ENCODE measurements at places on chromosomes 16 and 17.
A peak's percentile ranks its signal among the peaks of the same experiment; 100 is the strongest.

DNA sequence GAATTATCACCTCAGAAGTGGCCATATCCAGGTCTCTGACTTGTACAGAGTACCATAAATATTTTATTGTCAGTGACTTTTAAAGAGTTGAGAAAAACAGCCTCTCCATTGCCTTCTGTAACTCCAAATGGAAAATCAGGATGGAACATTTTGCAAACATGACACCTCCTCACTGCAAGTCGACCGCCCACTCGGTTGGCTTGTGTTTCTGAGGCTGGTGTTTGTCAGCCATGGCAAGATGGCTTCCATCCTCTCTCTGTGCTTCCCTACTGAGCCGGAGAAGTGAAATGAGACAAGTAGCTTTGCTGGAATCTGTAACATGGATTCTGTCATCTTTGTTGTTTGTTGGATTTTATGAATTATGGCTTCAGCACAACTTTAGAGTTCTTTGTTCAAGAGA lies 172.8 kb downstream of the RBFOX1 start:
- no peak for DNase-seq

- no peak for DNase-seq
Observed at GRCh38 chr17:38441429-38442061, 13.3 kb downstream of the ARHGAP23 start.

GRCh38 chr17:80719449-80719848 lies 174.8 kb downstream of the RPTOR start:
- no peak for DNase-seq

DNA sequence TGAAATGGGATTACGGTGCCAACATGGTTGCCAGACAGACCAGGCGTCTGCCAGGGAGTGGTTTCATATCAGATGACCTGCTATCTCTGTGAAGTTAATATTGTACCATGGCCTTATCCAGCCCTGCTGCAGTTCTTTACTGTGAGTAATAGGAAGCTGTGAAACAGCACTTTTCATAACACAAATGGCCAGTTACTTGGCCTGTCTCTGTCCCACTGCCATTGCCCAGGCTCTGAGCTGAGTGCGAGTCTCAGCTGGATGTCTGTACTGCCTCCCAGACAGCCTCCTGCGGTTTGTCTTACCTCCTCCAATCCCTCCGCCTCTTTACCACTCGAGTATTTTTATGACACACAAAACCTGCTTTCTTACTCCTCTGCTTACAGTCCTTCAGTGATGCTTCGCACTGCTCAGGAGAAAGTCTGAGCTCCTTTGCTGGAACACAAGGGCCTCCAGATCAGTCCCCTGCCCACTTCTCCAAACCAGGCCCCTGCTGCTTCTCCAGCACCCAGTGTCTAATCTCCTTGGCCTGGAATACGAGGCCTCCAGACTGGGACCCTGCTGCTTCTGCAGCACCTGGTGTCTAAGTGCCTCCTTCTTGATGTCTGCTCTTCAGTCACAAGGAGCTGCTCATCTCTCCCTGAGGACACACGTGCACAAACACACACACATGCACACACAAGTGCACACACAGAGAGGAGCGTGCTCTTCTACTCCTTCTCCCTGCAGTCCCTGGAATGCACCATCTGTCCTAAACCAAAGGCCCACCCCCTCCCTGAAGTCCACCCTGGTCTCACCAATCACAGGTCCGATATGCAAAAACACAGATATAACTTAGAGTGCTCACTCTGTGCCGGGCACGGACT lies 17.1 kb upstream of the RHOT1 start:
- DNase-seq, result no peak

- peak; percentile 88 for DNase-seq
Observed at GRCh38 chr17:73191443-73192205, 1.2 kb upstream of the COG1 start.

GRCh38 chr17:74454197-74455024 lies 12.0 kb upstream of the CD300A start:
- peak; percentile 86 for DNase-seq

DNA sequence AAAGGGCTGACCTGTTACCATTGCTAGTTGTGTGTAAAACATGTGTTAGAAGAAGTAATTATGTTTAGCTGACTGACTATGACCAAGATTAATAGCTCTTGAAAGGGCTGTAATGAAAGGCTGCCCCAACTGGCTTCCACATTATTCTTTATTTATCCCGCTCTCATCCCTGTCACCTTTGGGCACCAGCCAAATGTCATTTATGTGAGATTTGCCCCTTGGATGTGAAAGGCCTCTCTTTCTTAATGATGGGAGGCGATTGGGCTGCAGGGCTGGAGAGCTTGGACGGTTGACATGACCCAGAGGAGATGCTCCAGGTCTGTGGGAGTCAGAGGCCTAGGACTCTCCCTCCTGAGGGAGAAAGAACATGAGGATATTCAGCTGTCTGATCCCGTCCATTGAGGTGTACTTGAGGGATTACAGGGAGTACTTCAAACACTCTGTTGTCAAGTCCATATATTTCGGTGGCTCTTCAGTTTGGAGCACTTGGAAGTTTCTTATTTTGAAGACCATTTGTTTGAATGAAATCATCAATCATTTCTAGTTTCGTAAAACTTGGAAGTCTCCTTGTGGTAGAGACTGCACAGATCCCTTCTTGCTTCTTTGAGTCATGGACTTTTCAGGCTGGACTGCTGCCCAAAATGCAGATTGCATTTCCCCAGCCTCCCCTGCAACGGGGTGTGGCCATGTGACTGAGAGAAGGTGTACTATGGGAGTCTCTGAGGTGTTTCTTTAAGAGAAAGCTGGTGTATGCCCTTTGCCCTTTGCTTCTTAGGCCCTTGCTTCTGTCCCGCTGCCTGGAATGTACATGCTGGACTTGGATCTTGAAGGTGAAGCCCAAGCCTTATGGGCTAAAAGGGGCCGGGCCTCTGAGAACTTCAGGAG lies 51.3 kb downstream of the FTO start:
- DNase-seq, result peak; percentile 32

DNA sequence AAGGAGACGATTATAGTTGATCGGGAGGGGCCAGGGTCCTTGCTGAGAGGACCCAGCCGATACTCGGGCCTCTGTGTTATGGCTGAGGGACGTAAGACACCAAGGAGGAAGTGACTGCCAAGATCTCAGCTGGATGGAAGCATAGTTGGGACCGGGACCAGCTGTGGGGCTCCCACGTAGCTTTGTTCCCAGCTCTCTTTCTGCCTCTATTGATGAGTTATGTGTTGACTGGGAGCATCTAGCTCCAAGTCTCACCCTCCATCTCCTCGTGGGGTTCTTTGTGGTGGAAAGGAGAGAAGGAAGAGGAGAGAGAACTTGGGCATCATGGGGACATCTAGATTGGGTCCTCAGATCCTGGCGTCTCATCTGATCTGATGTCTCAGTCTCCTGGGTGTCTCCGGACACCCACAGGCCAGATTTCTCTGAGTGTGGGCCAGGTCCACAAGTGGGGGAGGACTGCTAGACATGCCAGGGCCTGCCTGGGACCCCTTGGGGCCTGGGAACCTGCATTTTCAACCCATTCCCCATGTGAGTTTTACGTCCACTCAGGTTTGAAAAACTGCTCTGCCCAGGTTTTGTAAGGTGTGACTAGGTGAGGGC lies 1.0 kb downstream of the MGRN1 start:
- DNase-seq, result no peak

- no peak for DNase-seq
Observed at GRCh38 chr17:16484445-16485175, 7.4 kb downstream of the LRRC75A start.

DNA sequence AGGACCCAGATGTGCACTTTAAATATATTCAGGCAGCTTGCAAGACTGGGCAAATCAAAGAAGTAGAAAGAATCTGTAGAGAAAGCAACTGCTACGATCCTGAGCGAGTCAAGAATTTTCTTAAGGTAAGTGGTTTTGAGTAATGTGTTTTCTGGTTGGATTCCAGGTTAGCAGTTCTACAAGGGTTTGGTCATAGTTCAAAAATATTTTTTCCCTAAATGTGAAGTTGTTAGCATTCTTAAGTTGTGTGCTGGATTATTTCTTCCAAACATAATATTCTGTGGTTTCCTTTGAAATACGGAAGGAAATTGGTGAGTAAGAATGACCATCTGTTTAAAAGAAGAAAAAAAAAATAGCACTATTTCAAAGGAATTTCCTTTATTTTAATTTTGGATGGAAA lies 38.4 kb downstream of the PTRH2 start:
- DNase-seq, result no peak

DNA sequence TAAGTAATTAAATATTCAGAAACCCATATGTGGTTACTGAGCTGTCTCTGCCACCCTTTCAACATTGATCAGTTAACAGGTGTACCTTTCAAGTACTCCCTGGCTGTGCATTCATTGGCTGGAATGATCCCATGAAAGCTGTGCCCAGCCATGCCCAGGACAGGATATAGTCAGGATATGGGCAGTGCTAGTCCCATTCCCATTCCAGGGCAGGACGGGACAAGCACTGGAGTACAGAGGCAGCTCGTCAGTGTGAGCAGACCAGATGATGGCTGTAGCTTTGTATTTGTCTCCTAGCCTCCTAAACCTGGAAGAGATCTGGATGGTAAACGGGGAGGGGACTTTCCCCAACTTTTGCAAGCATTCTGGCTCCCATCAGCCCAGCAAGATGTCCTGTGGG lies 22.5 kb downstream of the HEATR3 start:
- no peak for DNase-seq

GRCh38 chr16:84360170-84360569 lies 8.2 kb upstream of the ATP2C2 start:
- DNase-seq, result peak; percentile 60

- DNase-seq, result peak; percentile 19
Observed at GRCh38 chr17:71936977-71937376, 183.8 kb upstream of the SOX9 start.

GRCh38 chr17:31015639-31016038 lies 44.8 kb downstream of the RNF135 start:
- no peak for DNase-seq

GRCh38 chr17:45247429-45248131 lies 14.3 kb downstream of the SPATA32 start:
- peak; percentile 100 for DNase-seq

DNA sequence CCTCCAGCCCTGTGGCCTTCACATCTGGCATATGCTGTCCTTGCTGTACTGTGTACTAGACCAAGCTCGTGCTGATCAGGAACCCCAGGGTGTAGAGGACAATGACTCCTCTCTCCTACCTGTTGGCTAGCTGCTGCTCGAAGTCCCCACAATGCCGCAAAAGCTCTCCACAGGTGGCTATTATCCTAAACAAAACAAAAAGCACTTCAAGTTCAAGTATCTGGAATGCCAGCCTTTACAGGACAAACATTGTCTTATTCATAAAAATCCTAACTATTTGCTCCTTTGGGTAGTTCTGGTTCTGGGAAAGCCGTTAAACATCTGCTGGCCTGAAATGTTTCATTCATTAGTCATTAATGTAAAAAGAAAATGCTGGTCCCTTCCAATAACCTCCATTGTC lies 42.8 kb downstream of the COG7 start:
- DNase-seq, result peak; percentile 77

DNA sequence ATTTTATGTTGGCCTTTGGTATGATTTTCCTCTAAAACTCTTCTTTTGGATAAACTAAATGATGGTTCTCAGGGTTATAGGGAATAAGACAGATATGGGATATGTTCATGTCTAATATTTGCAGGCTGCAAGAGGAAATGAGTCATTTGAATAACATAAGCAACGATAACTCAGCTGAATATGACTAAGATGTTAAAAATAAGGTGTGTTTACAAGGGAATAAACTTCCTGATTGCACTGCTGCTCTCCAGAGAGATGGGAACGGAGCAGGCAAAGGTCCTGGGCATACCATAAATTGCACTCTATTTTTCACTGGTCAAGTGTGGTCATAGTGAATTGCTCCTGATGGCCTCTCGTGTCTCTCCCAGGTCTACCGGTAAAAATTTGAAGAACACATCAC lies 666.2 kb downstream of the TOX3 start:
- DNase-seq, result peak; percentile 67

DNA sequence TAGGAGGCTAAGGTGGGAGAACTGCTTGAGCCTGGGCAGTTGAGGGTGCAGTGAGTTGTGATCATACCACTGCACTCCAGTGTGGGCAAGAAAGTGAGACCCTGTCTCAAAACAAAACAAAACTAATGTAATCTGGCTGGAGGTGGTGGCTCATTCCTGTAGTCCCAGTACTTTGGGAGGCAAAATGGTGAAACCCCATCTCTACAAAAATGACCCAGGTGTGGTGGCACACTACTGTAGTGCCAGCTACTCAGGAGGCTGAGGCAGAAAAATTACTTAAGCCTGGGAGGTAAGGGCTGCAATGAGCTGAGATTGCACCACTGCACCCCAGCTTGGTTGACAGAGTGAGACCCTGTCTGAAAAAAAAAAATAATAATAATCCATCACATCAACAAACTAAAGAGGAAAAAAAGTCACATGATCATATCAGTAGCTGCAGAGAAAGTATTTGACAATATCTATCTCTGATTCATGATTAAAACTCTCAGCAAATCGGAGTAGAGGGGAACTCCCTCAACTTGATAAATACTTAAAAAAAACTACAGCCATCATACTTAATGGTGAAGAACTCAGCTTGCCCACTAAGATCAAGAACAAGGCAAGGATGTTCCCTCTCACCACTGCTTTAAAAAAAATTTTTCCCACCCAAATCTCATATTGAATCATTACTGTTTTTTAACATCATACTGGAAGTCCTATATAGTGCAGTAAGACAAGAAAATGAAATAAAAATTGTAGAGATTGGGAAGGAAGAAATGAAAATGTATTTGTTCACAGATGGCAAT lies 31.0 kb downstream of the DHRS7B start:
- no peak for DNase-seq

GRCh38 chr16:14539631-14540030 lies 90.4 kb downstream of the PARN start:
- DNase-seq, result no peak
